ENCODE measurements at places on chromosomes 12 and 14.

DNA sequence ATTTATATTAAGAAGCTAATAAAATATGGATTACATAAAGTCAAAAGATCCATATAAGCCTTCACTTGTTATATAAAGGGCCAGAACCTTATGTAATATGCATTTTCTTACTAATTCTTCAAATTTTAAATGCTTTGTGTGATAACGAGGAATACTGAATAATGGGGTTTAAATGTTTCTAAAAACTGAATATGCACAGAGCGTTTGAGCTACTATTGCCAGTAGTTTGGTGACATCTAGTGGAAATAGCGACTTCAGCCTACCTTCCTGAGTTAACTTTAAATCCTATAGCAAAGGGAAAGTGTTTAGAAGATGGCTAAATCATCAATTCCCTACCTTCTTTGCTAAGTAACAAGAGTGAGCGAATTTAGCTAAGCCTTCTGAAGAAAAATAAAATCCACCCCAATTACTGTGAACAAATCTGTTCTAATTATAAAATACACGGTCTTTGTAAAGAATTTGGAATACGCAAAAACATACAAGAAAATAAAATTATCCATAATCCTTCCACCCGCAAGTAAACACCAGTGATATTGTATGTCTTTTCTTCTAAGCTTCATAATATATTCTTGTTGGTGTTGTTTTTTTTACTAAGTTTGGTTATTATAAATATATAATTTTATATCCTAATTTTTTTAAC lies 115.5 kb upstream of the G2E3 start:
- no peak for DNase-seq

DNA sequence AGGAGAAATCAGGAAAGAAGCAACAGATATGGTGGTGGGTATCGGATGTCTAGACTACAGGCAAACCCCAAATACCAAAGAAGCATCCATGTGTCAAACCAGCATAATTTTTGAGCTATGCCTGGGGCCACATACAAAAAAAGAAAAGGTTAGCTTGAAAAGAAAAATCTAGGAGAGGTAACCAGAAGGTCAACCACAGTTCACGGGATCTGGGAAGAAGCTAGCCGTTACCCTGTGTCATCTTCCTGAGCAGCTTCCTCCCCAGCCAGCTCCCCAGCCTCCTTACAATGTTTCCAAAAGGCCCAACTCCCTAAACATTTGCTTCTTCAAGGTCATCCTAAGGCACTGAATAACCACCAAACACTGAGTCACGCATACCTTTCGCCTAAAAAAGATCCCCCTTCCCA lies 3.1 kb downstream of the SINHCAF start:
- DNase-seq, result no peak

GRCh38 chr14:91300283-91300895 lies 55.9 kb upstream of the GPR68 start:
- DNase-seq, result no peak

GRCh38 chr14:33240466-33240865 lies 301.8 kb downstream of the NPAS3 start:
- DNase-seq, result no peak

- DNase-seq, result no peak
Measured at GRCh38 chr12:128442096-128442495, 175.1 kb downstream of the TMEM132C start.

GRCh38 chr14:100144996-100145646 lies 14.3 kb downstream of the DEGS2 start:
- peak; percentile 59 for DNase-seq

DNA sequence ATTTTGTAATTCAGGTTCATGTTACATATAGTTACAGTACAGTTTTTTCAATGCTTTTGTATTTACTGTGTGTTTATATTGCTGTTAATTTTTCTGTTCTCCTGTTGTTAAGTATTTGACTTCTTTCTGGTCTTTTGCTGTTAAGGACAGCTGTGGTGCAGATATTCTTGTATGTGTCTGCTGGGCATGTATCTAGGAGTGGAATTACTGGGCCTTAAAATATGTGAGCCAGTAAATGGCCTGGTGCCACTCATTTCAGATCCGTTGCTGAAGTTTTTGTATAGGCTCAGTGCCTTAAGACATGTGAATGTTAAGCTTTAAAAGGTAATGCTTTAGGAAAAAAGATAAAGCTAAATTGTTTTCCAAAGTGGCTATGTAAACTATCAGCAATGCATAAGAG lies 87.3 kb downstream of the TTLL5 start:
- DNase-seq, result no peak

GRCh38 chr14:24612196-24612595 lies 2.7 kb upstream of the GZMH start:
- DNase-seq, result no peak

- DNase-seq, result no peak
Measured at GRCh38 chr14:91123201-91123600, 9.3 kb downstream of the DGLUCY start.

GRCh38 chr12:21416511-21417121 lies 20.8 kb upstream of the PYROXD1 start:
- DNase-seq, result no peak

DNA sequence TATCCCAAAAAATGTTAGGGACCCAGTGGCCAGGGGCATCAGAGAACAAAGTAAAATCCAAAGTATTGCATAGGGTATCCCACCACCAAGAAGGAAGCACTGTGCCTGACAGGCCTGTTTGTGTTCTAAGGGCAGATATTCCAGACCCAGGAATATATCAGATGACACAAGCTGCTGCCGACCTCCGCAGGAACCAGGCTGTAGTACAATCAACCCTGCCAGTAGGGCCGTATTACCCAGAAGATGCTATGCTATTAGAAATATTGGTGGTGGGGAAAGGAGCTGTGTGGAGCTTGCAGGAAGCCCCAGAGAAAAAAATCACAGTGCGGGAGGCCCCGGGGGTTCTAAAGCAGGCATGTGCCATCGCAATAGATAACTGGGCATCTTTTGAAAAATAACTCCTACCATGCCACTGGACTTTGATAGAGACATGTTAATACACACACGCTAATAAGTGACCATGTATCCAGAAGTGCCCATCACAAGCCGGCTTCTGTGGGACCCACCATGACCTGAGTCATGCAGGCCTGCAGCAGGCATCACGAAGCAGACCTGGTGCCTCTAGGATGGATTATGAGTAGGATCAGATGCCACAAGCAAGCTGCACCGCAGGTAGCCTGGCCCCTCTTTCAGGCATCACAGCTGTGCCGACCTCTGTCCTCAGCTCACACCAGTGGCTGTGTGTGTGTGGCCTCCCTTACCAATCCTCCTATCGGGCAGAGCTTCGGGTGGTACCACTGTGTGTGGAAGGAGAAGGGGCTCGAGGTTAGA lies 242.7 kb downstream of the BCL11B start:
- DNase-seq, result no peak

DNA sequence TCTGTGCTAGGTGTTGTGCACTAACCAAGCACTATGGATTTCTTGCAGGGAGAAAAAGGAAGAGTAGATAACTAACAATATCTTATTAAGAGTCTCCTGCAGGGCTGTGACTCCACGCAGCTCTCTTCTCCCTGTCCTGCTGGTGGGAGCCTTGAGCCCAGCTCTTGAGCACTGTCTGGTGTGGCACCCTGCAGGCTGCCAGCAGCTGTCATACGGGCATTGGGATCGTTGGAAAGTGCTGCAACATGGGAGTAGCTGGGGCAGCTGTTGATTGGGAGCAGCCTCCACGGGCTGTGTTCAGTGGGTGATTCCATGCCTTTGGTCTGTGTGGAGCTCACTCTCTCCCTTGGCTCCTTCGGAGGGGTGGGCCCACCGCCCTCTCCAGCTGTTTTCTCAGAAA lies 125.3 kb downstream of the FBXL14 start:
- no peak for DNase-seq

DNA sequence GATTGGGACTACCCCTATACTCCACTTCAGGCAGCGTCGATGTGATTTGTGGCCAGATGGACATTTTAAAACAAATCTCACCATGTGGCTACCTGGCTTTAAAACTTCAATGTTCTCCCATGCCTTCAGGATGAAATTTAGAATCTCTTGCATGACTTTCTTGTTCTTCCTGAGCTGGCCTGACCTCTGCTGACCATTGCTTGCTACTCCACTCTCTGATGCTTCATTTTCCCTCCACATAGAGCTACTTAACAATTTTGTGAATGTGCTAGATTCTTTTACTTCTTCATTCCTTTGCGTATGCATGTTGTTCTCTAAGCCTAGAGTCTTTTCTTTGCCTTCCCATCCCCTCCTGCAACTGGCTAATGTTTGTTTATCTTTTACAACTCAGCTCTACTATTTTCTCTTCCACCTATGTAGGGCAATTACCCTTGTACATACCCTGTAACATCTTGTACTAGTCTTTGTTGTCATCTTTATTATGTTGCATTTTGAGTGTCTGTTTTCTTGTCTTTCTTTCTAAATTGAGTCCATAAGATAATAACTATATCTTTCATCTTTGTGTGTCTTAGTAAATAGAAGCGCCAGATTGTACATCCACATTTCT lies 41.2 kb downstream of the YLPM1 start:
- DNase-seq, result no peak

DNA sequence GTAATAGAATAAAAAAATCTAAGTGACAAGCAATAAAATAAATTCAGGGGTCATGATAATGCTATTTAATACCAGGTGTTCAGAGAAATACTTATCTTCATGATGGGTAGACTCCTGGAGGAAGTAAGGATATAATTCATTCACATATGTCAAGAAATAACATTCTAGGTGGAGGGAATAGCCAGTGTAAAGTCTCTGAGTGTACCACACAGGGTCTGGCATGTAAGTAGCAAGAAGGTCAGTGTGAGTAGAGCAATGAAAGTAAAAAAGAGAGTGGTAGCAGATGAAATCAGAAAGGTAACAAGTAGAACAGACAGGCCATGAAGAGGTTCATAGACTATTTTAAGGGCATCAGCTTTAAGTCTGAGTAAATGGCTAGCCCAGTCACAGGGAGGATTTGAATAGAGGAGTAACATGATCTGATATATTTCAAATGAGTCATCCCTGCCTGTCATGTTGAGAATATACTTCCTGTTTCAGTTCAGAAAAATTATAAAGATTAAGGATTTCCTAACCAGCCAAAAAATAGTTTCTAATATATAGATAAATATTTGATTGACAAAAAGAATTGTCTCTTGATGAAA lies 519.9 kb downstream of the C12orf50 start:
- no peak for DNase-seq

GRCh38 chr12:92550661-92551060 lies 152.1 kb upstream of the PLEKHG7 start:
- no peak for DNase-seq

- no peak for DNase-seq
Measured at GRCh38 chr14:22438742-22439141, 150.3 kb downstream of the DAD1 start.

DNA sequence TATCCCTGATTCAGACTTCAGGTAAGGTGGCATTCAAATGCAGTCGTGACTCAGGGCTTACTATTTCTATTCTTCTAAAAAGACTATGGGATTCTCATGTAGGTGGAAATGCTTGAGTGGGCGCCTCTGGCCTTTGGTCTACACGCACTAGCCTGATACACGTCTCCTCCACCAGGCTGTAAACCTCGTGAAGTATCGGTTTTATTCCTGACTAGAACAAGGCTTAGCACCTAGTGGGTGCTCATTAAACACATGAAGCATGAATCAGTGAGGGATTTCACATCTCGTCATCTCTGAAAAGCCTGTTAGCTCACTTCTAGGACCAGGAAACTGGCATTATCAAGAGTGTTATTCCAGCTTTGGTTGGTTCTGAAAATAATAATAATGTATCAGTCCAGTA lies 17.7 kb upstream of the HNF1A start:
- DNase-seq, result no peak

GRCh38 chr12:52878507-52879393 lies 26.1 kb downstream of the KRT8 start:
- no peak for DNase-seq

DNA sequence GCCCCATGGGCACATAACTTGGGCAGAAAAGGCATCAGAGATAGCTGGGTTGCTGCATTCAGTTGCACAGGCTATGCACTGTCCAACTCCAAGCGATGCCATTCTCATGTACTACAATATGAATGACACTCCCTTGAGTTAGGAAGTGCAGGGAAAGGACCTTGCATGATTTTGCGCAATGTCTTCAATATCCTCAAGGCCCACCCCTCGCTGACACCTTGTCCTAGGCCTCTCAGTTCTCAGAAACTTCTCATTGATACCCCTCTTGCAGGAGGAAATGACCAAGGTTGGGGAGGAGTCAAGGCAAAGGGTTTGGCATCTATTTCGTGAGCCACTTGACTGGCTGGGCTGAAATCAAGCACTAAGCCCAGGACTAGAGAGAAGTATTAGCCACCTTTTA lies 70.4 kb downstream of the ARL6IP4 start:
- no peak for DNase-seq

DNA sequence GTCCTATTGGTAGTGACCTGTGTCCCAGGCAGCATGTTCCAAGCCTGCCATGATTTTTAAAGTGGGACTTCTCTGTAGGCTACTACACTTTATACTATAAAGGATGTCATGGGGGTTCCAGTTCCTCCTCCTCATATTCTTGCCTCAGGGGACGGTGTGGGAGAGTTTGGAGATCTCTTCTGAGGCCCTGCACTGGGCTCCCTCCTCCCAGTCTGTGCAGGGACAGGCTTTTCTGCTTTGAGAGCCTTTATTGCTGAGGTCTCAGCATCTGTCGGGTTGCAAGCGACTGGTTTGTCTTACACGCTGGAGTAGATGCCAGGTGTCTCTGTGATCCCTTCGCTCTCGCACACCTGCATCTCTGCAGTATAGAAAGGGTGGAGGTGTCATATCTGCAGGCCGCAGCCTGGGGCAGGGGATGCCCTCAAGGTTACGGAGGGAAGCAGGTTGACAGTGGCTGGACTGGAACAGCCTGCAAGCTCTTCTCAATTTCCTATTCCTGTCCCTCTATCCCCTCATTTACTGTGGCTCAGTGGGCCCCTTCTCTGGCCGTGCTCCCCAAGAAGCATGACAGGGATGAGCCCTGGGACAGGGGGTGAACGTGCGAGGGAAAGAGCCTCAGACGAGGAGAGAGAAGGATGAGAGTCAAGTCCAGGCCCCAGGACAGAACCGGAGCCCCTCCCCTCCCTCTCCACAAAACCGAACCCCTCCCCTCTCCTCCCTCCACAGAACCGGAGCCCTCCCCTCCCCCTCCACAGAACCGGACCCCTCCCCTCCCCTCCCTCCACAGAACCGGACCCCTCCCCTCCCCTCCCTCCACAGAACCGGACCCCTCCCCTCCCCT lies 51.3 kb downstream of the SLC6A12 start:
- DNase-seq, result no peak

DNA sequence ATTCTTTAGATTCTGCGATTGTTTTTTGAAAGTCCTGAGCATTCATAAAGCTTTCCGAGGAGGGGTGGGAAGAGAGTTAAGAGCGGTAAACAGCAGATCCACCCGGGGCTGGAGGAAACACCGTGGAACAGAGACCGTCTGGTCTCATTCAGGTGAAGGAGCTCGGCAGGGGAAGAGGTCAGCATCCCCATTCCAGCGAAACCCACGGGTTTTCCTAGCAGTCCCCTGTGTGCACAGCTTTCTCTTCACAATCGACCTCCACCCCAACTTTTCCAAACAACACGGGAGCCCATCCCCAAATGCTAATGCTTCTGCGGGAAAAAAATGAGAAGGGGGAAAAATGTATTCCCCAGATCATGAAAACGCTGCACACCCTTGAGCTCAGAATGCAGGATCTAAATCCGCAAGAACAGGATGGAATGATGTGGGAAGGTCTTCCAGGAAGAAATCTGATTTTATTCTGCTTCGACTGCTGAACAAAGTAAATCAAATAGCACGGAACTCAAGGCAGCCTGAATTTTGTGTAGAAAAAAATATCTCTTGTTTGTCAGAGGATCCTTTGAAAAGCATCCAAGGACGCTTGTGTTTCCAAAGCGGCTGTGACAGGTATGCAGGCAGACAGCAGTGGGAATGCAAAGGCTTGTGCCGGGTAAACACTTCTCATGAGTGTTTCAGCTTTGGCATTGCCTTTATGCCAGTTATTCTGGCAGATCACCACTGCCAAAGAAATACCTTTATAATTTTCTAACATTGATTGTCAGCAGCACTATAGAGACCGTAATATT lies 128.8 kb downstream of the NDUFA12 start:
- DNase-seq, result no peak

Measured in left cardiac atrium (tissue), 4 donors.